Stimulated activated CD4-positive, alpha-beta T cell treated with anti-CD3 and anti-CD28 coated beads, TNF-alpha, amount 100 ng/mL, for 4 hours (primary cell): ENCODE measurements at places on chromosomes 13 and 19.

DNA sequence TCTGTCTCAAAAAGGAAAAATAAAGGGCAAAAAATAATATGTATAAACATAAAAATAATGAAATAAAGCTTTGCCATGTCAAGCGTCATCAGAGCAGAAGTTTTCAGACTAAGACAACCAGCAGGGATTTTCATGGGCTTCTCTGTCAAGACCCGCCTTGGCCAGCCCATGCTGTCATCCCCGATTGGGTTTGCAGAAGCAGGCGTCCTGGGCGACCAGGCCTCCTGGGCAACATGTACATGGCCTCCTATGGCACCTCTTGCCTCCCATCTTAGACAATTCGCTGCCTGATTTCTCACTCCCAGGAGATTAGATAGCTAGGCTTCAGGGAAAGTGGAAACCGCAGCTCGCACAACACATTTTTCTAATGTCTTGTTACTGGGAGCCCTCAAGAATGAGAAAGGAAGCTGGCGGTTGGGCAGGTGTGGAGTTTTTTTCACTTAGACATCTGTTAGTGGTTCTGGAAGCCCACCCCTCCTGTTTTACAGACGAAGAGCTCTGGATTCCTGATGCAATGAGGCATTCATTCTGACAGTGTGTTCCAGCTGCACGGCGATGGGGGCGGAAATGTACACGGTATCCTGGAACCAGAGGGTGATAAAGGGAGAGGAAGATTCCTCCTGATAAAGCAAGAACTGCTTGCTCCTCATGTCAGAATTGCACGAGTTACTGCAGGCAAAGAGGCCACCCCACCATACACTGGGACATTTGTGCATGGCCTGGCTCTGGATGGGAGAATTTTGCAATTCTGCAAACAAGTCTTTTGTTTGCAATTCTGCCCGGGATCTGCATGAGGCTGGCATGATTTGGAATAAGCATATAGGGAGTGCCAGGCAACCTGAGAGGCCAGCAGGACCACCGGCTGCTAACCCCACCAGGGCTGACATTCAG lies 47.4 kb upstream of the KATNAL1 start:
- DNase-seq, result no peak

GRCh38 chr13:78192716-78193115 lies 274.1 kb upstream of the EDNRB start:
- DNase-seq, result no peak

GRCh38 chr13:35833608-35834275 lies 297.4 kb downstream of the DCLK1 start:
- DNase-seq, result no peak

- no peak for DNase-seq
Measured at GRCh38 chr13:114258589-114258988, 22.8 kb upstream of the UPF3A start.

DNA sequence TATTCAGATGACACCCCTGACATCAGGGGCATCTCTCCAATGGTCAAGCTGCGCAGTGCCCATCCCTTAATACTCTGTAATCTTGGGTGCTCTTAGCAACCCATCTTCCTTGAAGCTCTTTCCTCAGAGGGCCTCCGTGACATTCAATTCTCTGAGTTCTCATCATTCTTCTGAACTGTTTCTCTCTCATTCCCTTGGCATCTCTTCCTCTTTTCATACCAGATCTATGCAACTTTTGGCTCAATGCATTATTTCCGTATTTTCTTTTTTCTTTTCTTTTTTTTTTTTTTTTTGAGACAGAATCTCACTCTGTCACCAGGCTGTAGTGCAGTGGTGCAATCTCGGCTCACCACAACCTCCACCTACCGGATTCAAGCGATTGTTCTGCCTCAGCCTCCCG lies 53.9 kb downstream of the PCDH8 start:
- no peak for DNase-seq

GRCh38 chr19:39203372-39204341 lies at the start of gene SYCN:
Gene SYCN (minus strand): TSS chr19:39204263. CDS start chr19:39204254, 9 bp downstream.
- no peak for DNase-seq
